ENCODE measurements at places on chromosomes 2 and 18. TPM values are rescaled to one million over a fixed set of nuclear protein-coding genes. Genes with fewer than 3 reads are reported as not detected.

- no peaks in the 10 kb centered on the region for H3K4me1 ChIP-seq
- no peak overlapping the region for H3K4me3 ChIP-seq
- peak; percentile 57 for DNase-seq
- H3K36me3 ChIP-seq = no peaks in the 10 kb centered on the region
- no peaks in the 10 kb centered on the region for H3K27me3 ChIP-seq
These were observed 26.4 kb downstream of the RTP5 start for GRCh38 chr2:241895712-241896641.

The DES gene
- total RNA-seq = 82.0 TPM

- H3K27ac ChIP-seq = no peak overlapping the region
- DNase-seq = no peak
- H3K4me1 ChIP-seq = no peaks in the 10 kb centered on the region
- H3K27me3 ChIP-seq = no peaks in the 10 kb centered on the region
- H3K4me3 ChIP-seq = no peak overlapping the region
- H3K36me3 ChIP-seq = no peaks in the 10 kb centered on the region
These were observed 47.7 kb downstream of the GLI2 start for GRCh38 chr2:120783371-120783791.

DNA sequence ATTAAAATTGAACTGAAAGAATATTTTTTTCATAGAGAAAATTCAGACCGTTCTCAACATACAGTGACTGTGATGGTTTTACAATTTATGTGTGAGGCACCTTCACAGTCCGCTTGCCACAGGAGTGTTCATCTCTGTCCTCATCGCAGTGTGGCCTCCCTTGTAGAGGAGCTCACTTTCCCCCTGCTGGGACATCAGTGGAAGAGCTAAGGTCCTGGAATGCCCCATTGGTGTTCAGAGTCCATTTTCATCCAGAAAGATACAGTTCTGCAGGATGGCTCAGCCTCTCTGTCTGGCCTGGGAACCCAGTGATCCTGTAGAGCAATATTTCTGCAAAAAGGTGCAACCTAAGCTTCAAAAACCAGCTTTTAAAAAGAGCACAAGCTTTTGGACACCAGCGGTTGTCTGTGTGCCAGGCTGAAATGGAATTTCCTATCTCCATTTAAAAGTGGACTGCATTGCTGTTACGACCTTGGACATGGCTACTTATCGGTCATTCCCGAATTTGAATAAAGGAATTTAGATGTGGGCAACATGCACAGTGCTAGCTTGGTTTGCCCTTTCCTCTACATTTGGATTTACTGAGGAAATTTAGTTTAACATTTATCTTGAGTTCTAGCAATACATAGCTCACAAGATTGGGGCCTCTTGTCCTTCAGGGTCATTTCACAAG, 26.7 kb upstream of the FAM237A start:
- H3K36me3 ChIP-seq = no peaks in the 10 kb centered on the region
- no peaks in the 10 kb centered on the region for H3K27me3 ChIP-seq
- H3K4me3 ChIP-seq = no peak overlapping the region
- no peaks in the 10 kb centered on the region for H3K4me1 ChIP-seq
- no peak for DNase-seq

DNA sequence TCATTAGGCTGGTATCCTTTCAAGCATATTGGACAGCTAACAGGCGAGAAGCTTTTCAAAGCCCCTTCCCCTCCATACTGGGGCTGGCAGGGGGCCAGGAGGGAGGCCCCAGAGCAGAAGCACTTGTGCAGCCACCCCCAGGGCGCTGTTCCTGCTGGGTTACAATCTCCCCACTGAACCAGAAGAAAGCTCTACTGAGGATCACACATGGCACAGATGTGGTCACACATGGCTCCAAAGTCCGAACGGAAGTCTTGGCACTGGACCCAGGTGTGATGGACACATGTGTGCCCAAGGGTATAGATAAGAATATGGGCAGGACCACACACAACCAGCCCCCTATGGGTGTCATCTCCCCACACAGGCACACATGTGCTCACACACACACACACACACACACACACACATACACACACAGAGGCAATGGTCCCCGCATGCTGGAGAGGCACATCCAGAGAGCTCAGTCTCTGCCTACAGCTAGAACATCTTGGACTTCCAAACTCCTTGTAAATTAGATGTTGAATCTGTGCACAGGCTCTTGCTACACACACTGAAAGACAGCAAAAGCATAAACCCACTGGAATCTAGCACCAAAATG, 56.4 kb downstream of the TTC32 start:
- no peaks in the 10 kb centered on the region for H3K27me3 ChIP-seq
- no peaks in the 10 kb centered on the region for H3K4me1 ChIP-seq
- H3K36me3 ChIP-seq = no peaks in the 10 kb centered on the region
- H3K4me3 ChIP-seq = no peak overlapping the region
- H3K27ac ChIP-seq = no peak overlapping the region

Measured in Peyer's patch (tissue), 4 donors.